Adrenal gland (tissue), 19 donors: ENCODE measurements at places on chromosomes 1 and 21. TPM values are rescaled to one million over a fixed set of nuclear protein-coding genes. Genes with fewer than 3 reads are reported as not detected.
A peak's percentile ranks its signal among the peaks of the same experiment; 100 is the strongest.

Gene AMY1A
- total RNA-seq: not detected

Gene UTS2
- 0.65 TPM for total RNA-seq

Gene ACKR1
- total RNA-seq: 0.11 TPM

Gene SDHC
- 54.9 TPM for total RNA-seq

- DNase-seq: peak; percentile 45
- H3K27ac ChIP-seq: no peak overlapping the region
- peaks cover 15% of the 10 kb centered on the region for H3K36me3 ChIP-seq
- peaks cover 11% of the 10 kb centered on the region for H3K4me1 ChIP-seq
- H3K4me3 ChIP-seq: no peak overlapping the region
These were observed 21.7 kb upstream of the CPLANE2 start for GRCh38 chr1:16258591-16259135.

GRCh38 chr1:27646676-27647075 lies 11.7 kb upstream of the FGR start:
- no peak overlapping the region for H3K27ac ChIP-seq
- no peak for DNase-seq
- H3K36me3 ChIP-seq: no peaks in the 10 kb centered on the region
- no peaks in the 10 kb centered on the region for H3K4me1 ChIP-seq

DNA sequence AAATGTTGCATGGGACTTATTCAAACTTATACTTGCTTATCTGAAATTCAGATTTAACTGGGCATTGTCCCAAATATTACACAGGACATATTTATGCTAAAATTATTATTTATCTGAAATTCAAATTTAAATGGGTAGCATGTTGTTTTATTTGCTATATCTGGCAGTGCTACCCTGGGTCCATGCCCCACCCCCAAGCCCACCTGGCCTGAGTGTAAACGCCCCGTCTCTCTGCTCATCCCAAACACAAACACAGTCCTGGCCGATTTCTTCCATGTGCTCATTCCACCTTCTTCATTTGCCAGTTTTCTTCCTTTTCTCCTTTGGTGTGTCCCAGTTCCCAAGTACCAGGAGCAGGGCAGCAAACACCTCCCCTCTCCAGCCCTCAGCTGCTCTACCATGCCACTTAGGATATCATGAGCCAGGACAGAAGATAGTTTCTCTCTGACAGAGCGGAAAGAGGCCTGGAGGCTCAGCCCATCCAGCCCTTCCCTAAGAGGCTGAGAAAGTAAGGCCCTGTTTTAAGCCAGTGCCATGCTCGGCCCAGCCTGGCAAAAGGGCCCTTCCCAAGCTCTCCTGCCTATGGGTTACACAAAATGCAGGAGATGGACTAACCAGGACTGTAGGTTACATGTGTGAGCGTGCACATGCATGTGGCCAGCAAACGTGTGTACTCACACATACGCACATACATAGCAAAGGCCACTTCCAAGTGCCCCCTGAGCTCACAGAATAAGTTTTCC lies 69.5 kb downstream of the UBE2T start:
- no peaks in the 10 kb centered on the region for H3K4me1 ChIP-seq
- peak; percentile 28 for DNase-seq
- H3K4me3 ChIP-seq: no peak overlapping the region
- no peak overlapping the region for H3K27ac ChIP-seq
- no peaks in the 10 kb centered on the region for H3K27me3 ChIP-seq
- H3K36me3 ChIP-seq: no peaks in the 10 kb centered on the region

- H3K27ac ChIP-seq: peak overlapping the region; percentile 58
- peaks cover 17% of the 10 kb centered on the region for H3K4me1 ChIP-seq
- no peak for DNase-seq
- no peaks in the 10 kb centered on the region for H3K27me3 ChIP-seq
- no peaks in the 10 kb centered on the region for H3K36me3 ChIP-seq
- H3K4me3 ChIP-seq: no peak overlapping the region
These were observed 5.0 kb downstream of the ATF6 start for GRCh38 chr1:161771161-161771560.

DNA sequence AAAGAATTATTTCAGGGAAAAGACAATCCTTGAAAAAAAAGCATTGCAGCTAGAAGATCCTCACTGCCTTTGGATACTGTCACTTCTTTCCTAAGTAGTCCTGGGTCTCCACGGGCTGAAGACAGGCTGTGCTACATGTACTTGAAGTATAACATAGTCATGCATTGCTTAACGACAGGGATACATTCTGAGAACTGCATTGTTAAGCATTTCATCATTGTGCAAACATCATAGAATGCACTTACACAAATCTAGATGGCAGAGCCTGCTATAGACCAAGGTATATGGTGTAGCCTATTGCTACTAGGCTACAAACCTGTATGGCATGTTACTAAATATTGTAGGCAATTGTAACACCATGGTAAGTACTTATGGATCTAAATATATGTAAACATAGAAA lies 54.0 kb downstream of the KIAA0040 start:
- H3K27ac ChIP-seq: no peak overlapping the region
- H3K4me3 ChIP-seq: no peak overlapping the region
- H3K36me3 ChIP-seq: no peaks in the 10 kb centered on the region
- DNase-seq: no peak
